ENCODE measurements at places on chromosomes 13 and 19. TPM values are rescaled to one million over a fixed set of nuclear protein-coding genes. Genes with fewer than 3 reads are reported as not detected.

Gene CYP2A6
- total RNA-seq: not detected

Gene TOMM40
- 188 TPM for total RNA-seq

Gene SHD
- total RNA-seq: 0.14 TPM

Gene PNMA8C
- total RNA-seq: not detected

Gene SACS
- 15.8 TPM for total RNA-seq

Gene CALR3
- not detected for total RNA-seq

Gene MBD3L2B
- total RNA-seq: not detected

Gene CBARP
- 3.9 TPM for total RNA-seq
